ENCODE measurements at places on chromosomes 6 and 20. TPM values are rescaled to one million over a fixed set of nuclear protein-coding genes. Genes with fewer than 3 reads are reported as not detected.

ADAM33 gene
- total RNA-seq, result 15.3 TPM

RPP21 gene
- total RNA-seq, result 17.9 TPM

WFDC13 gene
- total RNA-seq, result not detected

SPAG4 gene
- 18.4 TPM for total RNA-seq

RBM38 gene
- total RNA-seq, result 4.8 TPM

TRAPPC3L gene
- total RNA-seq, result not detected

LINC00237 gene
- not detected for total RNA-seq

SLC17A5 gene
- 58.1 TPM for total RNA-seq

NKX2-2 gene
- total RNA-seq, result not detected

HAO1 gene
- total RNA-seq, result not detected

Measured in smooth muscle cell of the pulmonary artery (primary cell).